Stimulated activated CD4-positive, alpha-beta T cell treated with anti-CD3 and anti-CD28 coated beads, Interleukin-1b, Interleukin-23, amount 100 ng/mL, for 1 hour (primary cell): ENCODE measurements at places on chromosomes 6 and 20.

DNA sequence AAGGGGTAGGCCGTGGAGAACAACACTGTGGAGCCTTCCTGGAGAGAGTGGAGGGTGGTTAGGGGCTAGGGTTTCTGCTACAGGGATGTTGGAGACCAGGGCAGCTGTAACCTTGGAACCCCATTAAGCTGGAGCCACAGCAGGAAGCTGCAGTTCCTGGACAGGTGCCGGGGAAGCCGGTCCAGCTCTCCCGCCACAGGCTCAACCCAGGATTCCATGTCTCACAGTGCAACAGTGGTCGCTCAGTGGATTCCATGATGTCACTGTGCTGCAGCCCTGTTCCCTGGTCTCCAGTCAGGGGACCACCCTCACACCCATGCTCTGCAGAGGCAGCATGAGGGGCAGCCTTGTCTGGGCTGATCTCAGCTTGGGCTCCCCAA, 264.6 kb upstream of the CDYL start:
- no peak for DNase-seq

- no peak for DNase-seq
These were observed 17.8 kb upstream of the CST9L start for GRCh38 chr20:23585808-23586734.

- no peak for DNase-seq
These were observed 47.6 kb downstream of the HTR1B start for GRCh38 chr6:77415706-77416105.

DNA sequence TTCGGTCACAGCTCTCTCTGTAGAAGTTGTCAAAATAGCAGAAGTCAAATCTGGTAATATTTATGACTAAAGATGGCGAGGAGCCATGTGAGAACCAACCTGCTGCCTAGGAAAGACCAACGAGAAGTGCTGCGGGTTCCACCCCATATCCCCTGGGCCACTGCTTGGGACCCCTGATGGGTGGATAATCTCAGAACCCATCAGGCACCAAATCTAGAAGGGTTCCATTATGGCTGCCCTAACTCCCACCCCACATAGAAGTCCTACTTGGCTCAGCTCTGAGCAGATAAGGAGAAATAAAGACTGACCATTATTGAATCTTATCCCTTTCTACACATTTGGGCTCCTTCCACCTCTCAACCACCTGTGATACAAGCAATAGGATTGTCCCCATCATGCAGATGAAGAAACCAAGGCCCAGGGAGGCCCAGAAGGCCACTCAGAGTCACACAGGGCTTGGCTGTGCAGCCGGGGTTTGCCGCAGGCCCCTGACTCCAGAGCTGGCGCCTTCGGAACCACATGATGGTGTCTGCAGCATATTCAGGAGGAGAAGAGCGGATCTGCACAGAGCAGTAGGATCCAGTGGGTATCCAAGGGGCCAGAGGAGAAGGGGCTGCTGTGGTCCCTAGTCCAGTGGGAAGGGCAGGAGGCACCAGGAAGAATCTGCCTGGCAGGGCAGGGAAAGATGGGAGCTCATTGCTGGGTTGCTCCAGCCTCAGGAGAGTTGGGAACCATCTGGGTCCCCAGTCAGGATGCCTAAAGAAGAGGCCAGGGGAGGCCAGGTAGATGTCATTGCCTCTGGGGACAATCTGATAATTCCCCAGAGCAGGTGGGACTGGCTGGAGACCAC, 9.6 kb upstream of the PCMTD2 start:
- DNase-seq: no peak

DNA sequence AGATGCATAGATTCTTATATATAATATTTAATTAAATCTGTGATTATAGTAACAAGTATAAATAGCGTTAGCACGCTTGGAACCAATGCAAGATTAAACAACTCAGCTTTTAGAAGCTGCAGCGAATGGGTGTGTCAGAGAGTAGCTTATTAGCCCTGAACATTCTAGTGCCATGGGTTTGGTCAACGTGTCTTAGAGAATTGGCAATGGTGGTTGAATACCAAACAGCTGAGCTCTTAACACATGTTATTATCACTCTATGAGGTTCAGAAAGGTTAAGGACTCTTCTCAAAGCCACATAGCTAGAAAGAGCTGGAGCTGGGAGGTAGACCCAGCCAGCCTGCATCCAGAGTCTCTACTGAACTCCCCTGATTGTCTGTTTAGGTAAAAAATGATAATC, 284.2 kb upstream of the CHD6 start:
- DNase-seq: no peak

DNA sequence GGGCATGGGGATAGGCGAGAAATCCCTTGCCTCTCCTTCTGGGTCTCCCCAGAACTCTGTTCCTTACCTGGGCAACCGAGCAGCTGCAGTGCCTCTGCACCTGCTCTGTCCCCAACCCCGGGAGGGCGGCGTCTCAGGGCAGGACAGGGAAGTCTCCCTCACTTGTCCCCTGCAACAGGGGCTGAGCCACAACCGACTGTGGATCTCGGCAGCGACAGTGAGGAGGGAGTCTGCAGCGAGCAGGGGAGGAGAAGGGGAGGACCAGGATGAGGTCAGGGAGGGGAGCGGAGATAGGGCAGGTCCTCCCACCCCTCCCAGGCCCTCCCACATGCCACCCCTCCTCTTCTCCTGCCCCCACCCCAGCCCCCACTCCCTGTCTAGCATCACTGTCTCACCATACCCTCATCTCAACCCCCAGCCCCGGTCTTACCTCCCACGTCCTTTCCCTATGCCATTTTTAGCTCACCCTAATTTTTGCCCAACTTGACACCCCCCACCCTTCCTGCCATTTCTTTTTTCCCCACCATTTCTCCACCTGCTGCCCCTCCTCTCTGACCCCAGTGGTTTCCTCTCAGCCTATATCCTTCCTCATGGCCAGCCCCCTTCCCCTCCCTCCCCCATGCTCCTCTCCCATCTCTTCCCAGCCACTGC, at the start of gene TNXB:
TNXB (minus strand) TSS at position 225 of the 651 bp plus-strand sequence. CDS start 11,140 bp downstream, outside the sequence.
- DNase-seq: no peak

GRCh38 chr6:34425132-34425497, 754 bp downstream of the RPS10 start:
- no peak for DNase-seq

DNA sequence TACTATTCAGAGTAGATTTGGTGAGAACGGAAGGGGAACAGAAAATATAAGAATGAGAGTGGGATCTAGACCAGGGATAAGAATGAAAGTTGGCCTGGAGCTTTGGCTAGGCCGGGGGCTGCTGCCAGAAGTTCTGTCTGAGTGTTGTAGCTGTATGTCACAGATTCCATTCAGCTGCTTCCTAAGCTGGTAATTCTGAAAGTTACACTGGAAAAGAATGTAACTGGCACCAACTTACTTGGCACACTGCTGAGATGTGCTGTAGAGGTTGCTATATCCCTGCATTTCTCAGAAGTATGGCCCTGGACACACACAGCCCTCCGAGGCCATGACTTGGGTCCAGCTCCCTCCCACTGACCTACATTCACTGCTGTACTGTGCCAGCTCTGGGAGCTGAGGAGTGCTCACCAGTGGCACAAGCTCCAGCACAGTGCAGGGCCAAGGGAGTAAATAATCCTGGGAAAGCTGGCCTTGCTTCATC, 25.8 kb upstream of the TMEM217 start:
- DNase-seq: no peak

- DNase-seq: no peak
These were observed 109.4 kb upstream of the EMILIN3 start for GRCh38 chr20:41476013-41476441.

- DNase-seq: no peak
These were observed 33.0 kb upstream of the HFE start for GRCh38 chr6:26053992-26054780.

DNA sequence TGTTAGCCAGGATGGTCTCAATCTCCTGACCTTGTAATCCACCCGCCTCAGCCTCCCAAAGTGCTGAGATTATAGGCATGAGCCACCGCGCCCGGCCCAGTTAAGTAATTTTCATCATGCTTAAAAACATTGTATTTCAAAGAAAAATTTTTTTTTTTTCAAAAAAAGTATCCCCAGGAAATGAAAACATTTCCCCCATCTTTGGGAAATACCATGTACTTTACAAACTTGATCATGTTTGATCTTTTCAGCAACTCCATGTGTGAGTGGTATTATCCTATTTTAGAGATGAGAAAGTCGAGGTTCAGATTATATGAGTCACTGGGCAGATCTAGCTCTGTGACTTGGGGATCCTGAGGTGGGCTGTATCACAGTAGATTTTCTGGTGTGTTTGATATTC, 11.8 kb downstream of the CHMP4B start:
- no peak for DNase-seq

DNA sequence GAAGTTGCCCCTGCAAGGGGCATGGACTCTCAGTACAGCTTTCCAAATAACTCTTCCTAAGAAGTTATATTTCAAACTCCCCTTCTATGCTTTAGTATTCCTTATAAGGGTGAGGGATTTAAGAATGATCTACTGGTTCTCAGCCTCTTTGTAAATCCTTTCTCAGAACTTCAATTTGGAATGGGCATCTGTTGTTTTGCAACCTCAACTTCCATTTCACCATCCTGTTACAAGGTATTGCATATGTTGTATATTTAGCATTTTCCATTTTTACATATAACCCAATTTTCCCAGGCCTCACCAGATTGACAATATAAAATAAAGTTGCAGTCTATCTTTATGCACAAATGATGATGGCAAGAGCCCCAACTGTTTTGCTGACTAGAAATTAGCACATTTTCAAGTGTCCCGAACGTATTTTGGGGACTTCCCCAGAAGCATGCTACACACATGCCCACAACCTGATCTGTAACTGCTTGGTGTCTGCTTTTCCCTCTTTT, 154.9 kb upstream of the CARMIL1 start:
- no peak for DNase-seq

DNA sequence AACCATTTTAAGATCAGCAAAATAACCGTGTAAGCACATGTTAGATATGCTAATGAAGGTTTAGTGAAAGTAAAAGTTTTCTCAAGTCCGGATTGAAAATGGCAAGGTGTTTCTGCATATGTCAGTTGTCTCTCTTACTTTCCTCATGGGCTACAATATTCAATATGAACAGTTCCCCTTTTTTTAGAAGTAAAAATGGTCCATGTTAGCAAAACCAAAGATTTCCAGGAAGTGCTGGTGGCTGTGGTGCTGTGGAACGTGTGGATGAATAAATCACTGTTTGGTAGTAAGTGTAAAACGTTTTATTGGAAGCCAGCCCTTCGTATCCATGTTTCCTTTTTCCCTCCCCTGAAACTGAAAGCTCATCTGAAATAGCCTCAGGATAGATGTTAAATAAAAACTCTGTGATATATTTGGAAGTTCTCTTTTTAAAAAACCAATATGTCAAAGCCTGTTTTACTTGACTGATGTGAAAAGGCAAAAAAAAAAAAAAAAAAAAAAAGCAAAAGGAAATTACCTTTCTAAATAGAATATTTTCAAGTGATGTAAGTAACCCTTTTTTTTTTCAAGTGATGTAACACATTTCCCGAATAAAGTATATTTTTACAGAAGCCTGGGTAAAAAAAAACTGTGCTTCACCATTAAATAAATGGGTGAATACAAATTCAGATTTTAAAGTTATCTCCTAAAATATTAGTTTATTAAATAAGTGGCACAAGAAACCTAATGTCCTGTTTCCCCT, 41.9 kb downstream of the PLEKHG1 start:
- DNase-seq: no peak

DNA sequence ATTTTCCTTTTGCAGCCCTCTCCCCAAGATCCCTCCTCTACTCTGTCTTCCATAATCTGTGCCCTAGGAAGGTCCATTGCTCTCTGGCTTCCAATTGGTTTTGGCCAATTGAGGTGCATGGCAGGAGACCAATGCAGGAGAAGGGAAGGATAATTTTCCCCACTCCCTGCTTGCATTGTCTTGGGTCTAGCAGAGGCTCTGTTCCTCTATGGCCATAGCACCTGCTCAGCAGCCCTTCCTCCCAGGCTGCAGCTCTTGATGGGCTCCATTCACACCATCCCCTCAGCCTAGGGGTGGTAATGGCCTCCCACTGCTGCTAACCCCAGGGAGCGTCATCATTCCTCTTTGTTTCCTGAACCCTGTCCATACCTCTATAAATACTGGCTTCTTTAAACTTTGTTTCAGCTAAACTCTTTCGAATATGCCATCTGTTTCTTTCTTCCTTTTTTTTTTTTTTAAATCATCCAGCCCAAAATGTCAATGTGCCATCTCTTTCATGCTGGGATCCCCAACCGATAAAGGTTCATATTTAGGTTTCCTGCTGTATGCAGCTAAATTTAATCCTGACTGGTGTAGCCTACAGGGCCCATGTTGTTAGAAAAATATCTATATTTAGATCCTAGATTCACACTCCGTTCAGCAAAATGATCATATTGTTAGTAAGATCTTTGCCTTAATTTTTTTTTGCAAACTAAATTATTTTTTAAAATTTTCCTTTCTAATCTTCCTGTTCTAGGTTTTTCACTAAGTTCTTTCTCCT, 63.8 kb downstream of the HECA start:
- no peak for DNase-seq

GRCh38 chr20:62782893-62783278, 13.4 kb upstream of the MRGBP start:
- no peak for DNase-seq

- DNase-seq: no peak
These were observed 92.5 kb downstream of the SESN1 start for GRCh38 chr6:109002051-109002697.

GRCh38 chr20:50274570-50275430, 84.2 kb downstream of the CEBPB start:
- no peak for DNase-seq

- DNase-seq: no peak
These were observed 671 bp downstream of the TAPBP start for GRCh38 chr6:33313105-33313708.

DNA sequence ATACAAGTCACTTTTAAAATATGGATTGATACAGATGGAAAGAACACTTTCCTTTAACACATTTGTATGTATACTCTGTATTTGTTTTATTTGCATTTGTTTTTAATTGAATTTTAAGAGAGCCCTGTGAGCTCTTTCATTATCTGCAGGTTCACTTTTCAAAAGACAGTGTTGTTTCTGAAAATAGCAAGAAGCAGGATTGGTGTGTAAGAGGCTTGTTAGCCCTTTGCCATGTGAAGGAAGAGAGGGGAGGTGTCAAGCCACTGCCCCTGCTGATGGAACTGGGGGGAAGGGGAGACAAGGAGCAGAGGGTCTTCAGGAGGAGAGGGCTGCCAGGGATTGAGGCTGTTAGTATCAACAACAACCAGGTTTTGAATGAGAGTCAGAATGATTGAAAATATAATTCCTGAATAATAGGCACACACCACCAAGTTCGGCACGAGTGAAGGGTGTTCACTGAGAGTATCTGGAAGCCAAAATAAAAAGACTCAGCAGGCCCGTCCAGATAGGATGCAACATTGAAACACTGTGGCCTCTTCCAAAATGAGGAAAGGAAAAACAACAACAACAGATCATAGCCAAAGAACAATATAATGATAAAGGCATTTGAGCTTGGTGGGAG, 12.6 kb upstream of the PBOV1 start:
- no peak for DNase-seq
